ENCODE measurements at places on chromosomes 2 and 18. TPM values are rescaled to one million over a fixed set of nuclear protein-coding genes. Genes with fewer than 3 reads are reported as not detected.

PROC gene
- total RNA-seq, result not detected

SNED1 gene
- total RNA-seq, result 13.8 TPM

CASP10 gene
- 5.8 TPM for total RNA-seq

CSRNP3 gene
- total RNA-seq, result 6.1 TPM

DNA sequence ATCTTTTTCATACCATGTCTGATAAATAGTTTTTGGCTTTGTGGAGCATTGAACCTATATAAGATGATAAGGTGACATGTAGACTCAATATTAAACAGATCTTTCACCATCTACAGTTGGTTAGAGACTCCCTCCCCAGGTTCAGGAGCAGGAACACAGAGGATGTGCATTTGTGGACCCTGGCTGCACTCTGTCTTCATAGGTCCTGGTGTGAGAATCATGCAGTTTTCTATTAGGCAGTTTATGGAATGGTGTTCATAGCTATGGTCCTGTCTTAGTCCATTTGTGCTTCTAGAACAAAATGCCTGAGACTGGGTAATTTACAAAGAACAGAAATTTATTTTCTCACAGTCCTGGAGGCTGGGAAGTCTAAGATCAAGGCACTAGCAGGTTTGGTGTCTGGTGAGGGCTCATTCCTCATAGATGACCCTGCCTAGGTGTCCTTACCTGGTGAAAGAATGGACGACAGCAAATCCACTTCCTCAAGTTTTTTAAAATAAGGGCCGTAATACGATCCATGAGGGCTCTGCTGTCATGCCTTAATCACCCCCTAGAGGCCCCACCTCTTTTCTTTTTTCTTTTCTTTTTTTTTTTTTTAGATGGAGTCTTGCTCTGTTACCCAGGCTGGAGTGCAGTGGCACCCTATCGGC is 35.3 kb upstream of the FAM98A start:
- DNase-seq, result no peak

GRCh38 chr2:24111407-24111901 is 11.7 kb downstream of the PFN4 start:
- no peak for DNase-seq

GRCh38 chr18:9691235-9691634 is 16.9 kb upstream of the RAB31 start:
- DNase-seq, result no peak

DNA sequence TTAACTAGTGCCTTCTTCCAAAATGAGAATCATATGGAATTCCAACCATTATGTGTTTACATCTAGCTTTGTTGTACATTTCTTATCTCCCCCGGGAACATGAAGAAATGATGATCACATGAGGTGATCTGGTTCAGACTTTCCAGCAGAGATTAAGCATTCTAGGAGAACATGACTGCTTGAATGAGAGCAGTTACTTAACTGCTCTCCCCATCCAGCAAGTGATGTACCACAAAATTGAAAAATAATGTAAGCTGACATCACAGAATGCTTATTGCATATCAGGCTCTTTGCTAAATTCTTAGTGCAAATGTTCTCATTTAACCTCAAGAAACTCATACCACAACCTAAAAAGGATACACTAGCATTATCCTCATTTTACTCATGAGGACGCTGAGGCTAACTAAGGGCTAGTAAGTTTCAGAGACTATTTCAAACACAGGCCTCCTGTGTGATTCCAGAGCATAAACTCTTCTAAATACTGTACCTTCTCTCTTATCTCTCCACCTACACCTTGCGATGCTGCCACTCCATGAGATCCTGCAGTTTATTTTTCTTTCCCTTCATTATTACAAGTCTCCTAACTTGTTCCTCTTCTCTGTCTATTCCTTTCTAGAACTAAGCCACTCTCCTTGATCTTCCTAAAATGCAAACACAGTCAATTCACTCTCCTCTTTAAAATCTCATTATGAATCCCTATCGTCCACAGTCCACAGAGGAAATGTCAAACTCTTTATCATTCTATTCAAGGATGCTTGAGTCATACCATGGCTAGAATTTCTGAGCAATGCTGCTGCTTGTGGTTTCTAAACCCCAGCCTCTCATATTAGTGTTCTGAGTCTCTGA is 1224.8 kb upstream of the ZEB2 start:
- DNase-seq, result no peak

DNA sequence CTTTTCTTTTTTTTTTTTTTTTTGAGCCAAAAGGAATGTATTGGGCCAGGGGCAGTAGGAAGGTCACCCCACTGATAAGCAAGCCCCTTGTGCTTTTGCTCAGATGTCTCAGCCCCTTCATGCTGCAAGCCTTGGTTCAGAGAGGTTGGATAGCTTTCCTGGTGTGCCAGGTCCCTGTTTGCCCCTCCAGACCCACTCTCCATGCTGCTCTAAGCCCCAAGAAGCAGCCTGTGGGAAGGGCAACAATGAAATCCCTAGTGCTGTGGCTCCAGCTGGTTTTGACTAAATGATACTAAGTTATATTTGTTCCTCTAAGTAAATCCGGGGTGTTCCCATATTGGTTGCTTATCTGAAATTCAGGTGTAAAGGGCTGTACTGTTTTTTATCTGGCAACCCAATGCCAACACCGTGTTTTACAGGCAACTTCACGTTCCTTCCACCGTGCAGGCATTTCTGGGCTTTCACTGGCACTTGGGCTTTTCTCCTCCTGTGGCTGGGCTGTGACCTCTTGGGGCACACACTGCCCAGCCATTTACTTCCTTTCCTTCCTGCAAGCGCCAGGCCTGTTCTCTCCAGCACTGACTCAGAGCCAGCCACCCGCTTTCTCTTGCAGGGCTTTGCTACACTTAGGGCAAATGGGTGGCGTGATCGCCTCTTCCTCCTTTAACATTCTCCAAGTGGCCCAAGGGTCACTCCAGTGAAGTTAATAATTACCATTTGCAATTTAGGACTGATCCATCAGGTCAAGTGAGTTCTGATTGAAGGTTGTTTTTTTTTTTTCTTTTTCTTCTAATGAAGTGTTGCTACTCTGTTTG is 21.6 kb downstream of the MERTK start:
- peak; percentile 64 for DNase-seq

DNA sequence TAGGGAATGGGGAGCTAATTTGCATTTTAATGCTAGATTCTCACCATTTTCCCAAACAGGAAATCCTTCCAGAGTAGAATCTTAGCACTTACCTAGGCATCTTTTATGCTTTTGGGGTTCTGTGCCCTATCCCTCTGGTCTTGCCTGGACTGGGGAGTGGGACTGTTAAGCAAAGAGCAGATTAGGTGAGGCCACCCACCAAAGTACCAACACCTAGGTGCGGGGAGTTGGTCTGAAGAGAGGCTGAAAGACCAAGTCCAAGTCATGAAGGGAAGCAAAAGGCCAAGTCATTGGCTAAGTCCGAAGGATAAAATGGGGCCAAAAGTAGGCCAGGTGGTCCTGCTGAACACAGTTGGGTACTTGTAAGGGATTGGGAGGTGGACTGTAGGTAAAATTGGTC is 86.7 kb downstream of the FAM168B start:
- no peak for DNase-seq

DNA sequence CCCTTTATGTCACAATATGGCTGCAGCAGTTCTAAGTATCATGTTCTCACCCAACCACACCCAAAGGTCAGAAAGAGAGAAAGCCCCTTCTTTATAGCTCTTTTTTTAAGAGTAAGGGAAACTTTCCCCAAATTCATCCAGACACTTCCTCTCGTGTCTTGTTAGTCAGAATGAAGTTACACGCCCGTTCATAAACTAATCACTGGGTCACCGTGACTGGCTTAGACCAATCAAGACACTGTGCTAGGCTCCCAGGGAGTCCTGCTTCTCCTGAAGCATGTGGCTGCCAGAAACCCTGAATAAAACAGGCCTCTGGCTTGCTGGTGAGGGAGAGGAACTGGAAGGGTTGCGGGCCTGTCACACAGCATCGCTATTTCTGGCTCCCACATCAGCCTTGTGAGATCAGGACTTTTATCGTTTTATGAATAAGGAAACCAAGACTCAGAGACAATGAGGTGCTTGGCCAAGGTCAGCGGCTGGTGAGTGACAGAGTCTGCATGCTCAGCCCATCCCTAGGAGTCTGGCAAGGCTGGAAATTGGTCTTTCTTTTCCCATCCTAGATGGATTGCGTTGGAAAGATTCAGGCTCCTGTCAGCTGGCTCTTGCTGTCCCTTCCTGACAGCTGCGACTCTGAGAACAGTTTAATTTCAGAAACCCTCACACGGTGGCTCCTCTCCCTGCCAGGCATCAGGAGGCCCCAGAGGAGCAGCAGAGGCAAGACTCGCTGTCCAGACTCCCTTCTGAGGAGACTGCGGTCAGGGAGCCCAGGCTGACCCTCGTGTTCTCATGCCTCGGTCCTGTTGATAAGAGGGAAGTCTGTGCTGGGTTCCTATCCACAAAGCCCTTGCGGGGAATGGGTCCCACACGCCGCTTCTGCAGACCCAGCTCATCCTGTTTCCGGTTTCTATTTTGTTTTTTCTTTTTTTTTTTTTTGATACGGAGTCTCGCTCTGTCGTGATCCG is 104.5 kb upstream of the TAF1B start:
- peak; percentile 54 for DNase-seq
